ELF-1 (cell line): ENCODE measurements at places on chromosomes 2 and 18.

DNA sequence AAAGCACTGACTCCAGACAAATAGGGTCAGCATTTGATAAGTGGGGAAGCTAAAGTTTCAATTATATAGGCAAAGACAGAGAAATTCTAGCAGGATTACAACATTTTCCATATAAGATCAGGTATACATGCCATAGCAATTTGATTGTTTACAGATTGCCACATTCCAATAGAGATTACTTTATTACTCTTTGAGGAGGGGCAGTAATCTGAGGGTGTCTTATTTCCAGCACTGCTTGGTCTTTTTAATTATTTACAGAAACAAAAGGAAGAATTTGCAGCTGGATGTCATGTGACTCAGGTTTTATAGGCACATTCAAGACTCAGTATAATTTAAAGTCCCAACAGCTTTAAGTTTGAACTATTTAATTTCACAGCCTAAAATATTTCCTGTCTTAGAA, 42.5 kb upstream of the GPR39 start:
- DNase-seq = no peak

GRCh38 chr18:70195014-70195614, 10.4 kb downstream of the RTTN start:
- DNase-seq = no peak

GRCh38 chr2:227862227-227862740, 9.1 kb upstream of the DAW1 start:
- no peak for DNase-seq

DNA sequence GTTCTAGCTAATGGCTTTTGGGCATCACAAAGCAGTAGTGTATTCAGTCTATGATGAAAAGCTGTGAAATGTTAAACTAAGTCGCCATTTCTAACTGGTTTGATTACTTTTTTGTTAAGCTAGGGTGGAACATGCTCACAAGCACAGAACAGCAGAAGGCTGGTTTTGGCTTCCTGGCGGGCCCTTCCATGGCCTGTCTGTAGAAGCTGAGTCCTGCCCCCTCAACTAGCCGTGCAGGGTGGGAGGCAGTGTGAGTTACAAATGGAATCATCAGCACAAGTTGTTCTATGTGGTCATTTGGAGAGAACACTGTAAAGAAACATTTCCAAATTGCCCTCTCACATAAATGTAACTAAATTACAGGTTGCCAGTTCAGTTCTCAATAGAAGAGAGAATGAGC, 290.8 kb downstream of the ALPK2 start:
- DNase-seq = no peak

DNA sequence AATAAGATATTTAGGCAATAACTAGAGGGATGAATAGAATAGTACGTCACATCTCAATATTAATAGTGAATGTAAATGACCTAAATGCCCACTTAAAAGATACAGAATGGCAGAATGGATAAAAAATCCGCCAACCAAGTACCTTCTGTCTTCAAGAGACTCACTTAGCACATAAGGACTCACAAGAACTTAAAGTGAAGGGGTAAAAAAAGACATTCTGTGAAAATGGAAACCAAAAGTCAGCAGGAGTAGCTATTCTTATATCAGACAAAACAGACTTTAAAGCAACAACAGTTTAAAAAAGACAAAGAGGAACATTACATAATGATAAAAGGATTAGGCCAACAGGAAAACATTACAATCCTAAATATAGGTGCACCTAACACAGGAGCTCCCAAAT, 56.7 kb upstream of the DSC1 start:
- DNase-seq = no peak

DNA sequence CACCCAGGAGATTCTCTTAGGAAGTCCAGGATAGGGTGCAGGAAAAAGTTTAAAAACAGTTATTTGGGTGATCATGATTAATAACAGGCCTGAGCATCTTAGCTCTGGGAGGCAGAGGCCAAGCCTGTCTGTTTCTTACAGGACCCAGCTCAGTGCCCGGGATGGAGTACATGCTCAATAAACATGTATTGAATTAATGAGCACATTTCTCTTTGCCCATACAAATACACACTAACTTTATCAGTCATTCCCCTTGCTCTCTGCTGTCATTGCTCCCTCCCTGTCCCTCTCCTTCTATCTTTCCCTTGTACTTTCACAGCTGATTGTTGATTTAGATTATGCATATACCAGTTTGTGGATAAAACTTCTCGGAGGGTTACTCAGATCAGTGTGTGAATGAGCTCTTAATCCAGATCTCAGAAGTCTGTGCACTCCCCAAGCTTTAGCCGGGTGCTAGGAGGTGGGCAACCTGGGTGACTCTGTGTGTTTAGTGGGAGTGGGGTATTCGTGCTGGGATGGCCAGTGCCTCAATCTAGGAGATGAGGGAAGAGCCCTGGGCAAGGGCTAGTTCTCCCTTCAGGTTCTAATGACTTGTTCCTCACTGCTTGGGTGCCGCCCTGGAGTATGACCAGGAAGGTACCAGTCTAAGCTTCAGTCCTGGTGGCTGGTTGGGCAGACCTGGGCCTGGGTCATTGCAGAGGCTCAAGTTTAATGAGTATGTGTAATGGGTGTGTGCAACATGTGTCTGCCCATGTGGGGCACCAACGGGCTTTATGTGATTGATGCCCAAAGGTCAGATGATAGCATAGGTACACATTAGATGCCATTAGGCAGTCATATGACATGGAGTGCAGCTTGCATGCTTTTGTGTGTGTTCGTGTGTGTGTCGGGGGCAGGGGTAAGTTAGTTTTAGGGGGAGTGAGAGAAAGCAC, 10.6 kb downstream of the EMX1 start:
- DNase-seq = no peak

DNA sequence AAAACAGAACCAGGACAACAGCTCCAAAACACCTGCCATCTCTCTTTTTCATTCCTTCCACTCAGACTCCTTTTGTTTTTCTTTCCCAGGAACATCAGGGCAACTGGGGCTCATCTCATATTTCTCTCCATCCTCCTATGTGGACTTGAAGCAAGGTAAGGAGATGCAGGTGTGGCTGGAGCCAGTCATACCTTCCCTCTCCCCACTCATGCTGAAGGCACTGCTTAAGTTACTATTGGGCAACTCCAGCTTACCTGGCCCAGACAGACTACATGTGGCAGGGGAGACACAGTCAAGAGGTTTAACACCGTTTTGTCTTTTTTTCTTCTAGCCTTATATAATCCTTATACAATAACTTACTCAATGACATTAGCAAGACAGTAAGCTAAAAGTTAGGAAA, 38.4 kb downstream of the LAMA1 start:
- DNase-seq = no peak

DNA sequence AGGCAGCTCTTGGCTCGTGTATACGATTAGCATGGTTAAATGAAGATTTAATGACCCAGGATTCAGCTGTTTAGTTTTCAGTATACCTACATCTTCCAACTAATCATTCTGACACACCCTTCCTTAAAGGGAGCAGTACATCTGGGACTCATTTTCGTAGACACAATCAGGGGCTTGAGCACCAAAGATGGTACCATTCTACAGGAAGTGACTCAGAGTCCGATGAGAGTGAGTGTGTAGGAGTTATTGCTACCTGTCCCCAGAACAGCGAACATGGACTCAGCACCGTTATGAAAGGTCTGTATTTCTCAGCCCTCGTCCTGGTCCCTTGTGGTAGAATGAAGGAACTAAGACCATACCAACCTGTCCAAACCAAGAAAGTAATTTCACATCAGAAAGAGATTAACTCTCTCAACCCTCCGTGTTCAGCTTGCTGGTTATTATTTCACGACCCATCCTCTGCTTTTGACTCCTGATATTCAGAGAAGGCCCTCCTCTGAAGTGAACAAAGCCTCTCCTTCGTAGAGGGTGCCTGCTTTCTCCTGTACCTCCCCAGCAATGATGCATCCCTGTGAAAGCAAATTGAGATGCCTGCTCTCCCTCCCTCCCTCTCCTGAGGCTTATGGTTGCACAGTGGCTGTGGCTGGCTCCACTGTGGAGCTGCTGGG, 214.8 kb downstream of the MTX2 start:
- DNase-seq = no peak
